ENCODE measurements at places on chromosomes 16 and 17. TPM values are rescaled to one million over a fixed set of nuclear protein-coding genes. Genes with fewer than 3 reads are reported as not detected.

CEP295NL gene
- total RNA-seq: 0.16 TPM

GNAO1 gene
- 2.0 TPM for total RNA-seq

C17orf78 gene
- total RNA-seq: not detected

NSRP1 gene
- total RNA-seq: 10.6 TPM

TEKT1 gene
- not detected for total RNA-seq

MPV17L gene
- 27.3 TPM for total RNA-seq

SOX15 gene
- total RNA-seq: 1.3 TPM

CACNA1H gene
- total RNA-seq: 3.7 TPM

CCL17 gene
- not detected for total RNA-seq

PPY gene
- total RNA-seq: not detected

RAPGEFL1 gene
- 5.8 TPM for total RNA-seq

- DNase-seq: no peak
Measured at GRCh38 chr17:59643159-59644140, 23.8 kb downstream of the CLTC start.

DNA sequence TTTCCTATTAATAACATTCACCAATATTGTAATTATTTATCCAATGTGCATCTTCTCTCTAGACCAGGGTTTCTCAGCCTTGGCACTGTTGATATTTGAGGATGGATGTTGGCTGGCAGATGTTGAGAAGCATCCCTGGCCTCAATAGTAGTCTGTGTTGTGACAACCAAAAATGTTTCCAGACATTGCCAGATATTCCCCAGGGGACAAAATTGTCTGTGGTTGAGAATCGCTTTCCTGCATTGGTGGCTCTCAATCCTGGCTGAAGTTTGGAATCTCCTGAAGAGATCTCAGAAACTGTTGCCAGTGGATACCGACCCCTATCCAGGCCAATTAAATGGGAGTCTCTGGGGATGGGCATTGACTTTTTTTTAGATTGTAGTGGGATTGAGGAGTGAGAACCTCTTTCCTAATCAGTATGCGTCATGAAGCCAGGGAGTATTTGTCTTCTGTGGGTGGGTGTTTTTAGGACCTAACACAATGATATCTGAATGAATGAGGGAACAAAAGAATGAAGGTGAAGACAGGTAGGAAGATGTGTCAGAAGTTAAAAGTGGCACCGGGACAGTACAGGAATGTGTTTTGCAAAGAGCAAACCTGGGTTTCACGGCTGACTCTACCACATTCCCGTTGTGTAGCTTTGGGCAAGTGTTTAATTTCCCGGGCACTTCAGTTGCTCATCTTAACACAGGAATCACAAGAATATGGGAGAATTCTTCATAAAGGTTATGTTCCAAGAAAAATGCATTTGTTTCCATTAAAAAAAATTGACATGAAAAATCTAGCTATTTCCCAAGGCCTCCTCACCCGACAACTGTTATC is 24.3 kb downstream of the HSD17B2 start:
- DNase-seq: no peak

GRCh38 chr17:16997514-16998429 is 25.9 kb upstream of the TNFRSF13B start:
- DNase-seq: no peak

DNA sequence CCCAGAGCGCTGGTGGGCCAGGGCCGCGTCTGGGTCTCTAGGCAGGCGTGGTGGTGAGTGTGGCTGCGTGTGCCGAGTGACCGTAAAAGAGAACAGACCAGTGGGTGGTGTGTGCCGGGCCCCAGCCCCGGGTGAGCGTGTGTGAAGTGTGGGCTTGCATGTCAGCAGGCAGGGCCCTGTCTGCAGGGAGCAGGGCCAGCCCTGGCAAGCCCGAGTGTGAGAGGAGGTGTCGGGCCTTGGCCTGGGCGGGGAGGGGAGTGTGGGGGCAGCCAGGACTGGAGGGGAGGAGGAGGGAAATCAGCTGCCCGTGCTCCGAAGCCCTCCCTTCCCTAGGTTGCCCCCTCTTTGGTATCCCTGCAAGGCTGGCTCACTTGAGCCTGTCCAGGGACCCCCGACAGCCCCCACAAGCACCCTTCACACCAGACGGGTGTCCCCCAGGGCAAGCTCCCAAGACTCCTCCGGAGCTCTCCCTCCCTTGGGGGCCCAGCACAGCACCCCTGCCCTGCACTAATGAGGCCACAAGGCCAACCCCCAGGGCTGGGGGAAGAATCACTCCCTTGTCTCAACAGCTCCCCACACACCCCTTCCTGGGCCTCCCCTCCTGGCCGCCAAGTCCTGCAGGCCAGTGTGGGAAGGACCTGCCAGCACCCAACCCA is 1.9 kb downstream of the USH1G start:
- DNase-seq: no peak

- DNase-seq: no peak
Measured at GRCh38 chr16:68244481-68244902, 681 bp upstream of the PLA2G15 start.

GRCh38 chr17:31647661-31648060 is 211.4 kb downstream of the COPRS start:
- DNase-seq: no peak

GRCh38 chr16:2149630-2150417 is 1.4 kb downstream of the RAB26 start:
- DNase-seq: no peak

- DNase-seq: no peak
Measured at GRCh38 chr17:80229011-80229410, 8.8 kb downstream of the SLC26A11 start.

GRCh38 chr17:28643983-28644786 is 773 bp downstream of the BLTP2 start:
- peak; percentile 39 for DNase-seq

- no peak for DNase-seq
Measured at GRCh38 chr17:72903522-72903921, 189.0 kb downstream of the SLC39A11 start.

DNA sequence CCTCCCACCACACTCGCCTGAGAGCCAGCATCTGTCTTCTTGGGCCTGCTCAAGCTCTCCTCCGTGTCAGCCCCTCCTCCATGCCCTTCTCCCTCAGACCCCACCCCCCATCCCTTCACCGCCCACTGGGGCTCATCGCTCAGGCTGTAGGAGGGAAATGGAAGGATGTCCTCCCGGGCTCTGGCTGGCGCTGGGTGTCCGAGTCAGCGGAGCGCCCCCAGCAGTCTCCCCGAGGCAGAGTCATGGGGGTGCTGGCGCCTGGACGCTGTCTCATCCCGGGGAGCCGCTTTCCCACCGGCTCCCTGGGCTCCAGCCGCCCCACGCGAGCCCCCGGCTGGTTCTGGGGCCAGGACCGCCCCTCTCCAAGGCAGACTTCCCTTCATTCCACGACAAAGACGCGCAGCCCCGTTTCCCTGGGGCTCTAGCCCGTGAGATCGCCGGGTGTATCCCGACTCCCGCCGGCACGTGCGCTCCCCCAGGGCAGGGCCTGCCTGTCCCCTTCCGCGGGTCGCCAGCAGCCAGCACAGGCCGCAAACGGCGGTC is 428 bp upstream of the ANTKMT start:
- no peak for DNase-seq

DNA sequence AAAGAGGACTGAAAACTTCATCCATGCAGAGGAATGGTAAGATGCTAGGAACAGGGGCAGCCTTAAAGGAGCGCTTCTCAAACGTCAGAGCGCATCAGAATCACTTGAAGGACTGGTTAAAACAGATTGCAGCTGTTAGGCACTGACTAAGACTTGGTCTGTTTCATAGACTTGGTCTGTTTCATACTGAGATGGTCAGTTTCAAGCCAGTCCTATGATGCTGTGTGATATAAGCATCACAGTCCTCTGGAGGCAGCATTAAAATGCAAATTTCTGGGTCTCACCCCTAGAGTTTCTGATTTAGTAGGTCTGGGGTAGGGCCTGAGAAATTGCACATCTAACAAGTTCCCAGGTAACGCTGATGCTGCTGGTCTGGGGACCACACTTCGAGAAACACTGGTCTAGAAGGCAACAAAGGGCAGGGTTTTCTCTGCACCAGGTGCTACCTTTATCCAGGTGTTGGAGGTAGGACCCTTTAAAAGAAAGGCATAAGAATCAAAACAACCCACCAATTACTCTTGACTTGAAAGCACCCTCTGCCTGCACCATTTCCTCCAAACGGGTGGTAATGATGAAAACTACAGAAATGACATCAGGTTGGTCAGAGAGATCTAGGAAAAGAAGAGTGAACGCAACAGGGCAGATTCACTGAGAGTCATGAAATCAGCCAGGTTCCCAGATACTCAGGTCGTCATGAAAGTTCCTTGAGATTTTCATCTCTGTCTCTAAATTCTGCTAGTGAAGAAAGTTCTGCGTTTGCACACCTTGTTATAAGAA is 95.0 kb upstream of the RCVRN start:
- DNase-seq: no peak

DNA sequence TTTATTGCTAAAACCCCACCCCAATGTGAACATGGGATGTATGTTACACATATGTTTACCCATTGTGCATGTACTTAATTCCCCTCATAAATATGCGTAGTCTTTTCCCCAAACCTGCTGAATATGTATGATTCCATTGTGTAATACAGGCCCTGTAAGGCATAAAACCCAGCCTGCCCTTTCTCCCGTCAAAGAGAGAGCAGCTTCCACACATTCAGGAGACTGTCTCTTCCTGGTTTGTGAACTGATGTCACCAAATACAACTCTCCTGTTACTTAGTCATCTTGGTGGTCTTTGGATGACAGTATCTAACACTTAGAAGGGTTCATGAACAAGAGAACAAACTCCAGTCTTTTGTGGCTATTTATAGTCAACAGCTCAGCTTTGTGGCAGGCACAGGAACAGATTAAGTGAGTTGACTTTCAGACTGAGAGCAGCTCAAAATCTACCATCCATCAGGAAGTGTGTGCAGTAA is 24.7 kb upstream of the TMC7 start:
- peak; percentile 37 for DNase-seq
